ENCODE measurements at places on chromosomes 3 and 15.

GRCh38 chr15:57476533-57476975 is 100.2 kb downstream of the CGNL1 start:
- peak; percentile 68 for DNase-seq

DNA sequence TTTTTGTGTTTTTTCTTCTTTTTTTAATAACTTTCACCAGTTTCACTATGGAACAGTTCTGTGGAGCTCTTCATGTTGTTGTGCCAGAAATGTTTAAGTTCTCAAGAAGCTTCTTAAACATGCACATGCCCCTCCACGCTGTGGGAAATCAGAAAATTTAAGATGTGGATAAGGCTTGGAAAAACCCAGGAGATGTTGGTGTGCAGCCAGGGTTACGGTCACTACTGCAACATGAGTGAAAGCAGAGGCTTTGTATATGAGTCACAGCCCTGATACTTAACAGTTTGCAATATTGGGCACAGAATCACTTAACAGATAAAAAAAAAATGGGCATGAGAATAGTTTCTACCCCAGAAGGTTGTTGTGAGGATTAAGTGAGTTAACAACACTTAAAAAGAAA is 399.9 kb downstream of the LRTM1 start:
- peak; percentile 71 for DNase-seq

DNA sequence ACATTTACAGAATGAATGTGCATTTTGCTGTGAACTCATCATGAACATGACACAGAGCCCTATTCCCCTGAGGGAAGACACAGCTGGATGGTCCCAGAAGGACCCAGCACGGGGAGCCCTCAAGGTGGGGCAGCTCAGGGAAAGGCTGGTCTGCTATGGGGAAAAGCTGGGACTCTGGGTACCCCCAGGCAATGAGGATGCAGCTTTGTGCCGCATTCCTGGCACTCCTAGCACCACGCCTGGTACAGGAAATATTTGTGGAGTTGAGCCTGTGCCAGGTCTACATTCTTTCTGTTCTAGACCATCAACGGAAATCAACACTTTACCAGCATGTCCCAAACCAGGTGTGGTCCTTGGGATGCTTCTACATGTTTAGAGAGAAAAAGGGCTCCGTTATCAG is 74.0 kb downstream of the SRGAP3 start:
- peak; percentile 43 for DNase-seq

DNA sequence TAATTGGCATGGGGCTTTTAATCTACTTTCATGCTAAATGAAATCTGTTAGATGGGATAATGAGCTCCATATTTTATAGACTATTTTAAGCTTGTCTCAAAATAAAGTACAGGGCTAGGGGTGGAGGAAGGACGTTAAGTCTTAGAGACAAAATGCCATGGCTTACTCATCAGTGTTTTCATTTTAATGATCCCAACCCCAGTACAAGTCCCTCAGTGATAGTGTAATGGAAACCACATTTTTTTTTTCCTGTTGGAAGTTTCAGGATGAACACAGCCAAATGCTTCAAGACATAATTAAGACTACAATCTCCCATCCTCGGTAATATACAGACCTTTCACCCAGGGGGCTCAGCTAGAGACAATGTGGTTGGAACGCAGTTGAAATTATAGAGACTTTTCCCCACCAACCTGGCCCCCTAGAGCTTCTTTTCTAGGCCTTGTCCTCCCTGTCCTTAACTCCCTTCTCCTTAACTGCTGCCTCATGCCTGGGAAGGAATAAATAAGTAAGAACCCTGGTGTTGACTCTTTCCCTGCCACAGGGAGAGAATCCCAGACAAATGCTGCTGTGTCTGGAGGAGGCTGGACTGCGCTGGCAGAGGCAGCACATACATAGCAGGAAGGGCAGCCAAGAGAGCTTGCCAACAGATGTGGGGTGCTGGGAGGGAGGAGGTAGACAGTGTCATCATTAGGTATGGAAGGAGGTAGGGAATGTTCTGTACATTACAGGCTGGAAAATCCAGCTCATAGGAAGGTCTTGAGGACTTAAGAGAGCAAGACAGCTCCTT is 115.4 kb upstream of the ROPN1 start:
- DNase-seq = peak; percentile 75

DNA sequence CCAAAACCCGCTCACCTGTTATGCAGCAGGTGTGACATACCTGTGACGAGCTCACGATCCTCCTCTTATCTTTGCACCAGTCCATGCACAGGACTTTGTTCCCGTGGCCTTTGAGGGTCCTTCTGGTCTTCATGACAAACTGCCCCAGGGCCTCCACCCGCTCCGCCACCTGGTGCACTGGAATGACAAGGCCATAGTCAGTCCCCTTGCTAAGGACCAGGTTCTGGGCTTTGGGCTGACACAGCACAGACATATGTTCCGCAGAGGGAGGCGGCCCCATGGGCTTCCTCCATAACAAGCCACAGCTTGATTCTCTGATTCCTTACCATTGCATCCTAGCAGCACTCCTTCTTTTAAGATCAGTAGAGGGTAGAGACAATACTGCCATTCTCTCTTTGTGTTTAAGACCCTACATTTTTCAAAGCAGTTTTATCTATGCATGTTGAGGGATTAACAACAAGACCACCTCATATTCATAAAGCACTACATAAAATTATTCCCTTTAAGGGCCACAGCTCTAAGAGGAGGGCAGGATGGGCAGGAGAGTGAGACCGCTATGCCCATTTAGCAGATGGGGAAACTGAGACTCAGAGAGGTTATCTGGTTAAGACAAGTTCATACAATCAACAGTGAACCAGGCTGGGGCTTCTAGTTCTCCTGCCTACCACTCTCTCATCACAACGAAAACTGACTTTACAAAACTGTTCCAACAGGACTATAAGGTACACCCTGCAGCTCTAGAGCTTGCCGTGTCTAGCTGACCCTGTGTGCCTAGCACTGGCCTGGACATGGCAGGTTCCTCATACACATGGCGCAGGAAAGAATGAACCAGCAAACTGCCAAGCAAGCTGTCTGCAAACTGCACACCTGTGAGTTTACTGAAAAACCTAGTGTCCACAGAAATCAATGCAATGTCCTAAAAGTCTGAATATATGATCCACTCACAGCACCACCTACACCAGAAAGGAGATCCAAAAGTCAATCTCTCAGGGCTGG is 37.0 kb downstream of the GNB5 start:
- DNase-seq = no peak

- DNase-seq = no peak
Measured at GRCh38 chr15:78650022-78650421, 9.0 kb upstream of the CHRNB4 start.

DNA sequence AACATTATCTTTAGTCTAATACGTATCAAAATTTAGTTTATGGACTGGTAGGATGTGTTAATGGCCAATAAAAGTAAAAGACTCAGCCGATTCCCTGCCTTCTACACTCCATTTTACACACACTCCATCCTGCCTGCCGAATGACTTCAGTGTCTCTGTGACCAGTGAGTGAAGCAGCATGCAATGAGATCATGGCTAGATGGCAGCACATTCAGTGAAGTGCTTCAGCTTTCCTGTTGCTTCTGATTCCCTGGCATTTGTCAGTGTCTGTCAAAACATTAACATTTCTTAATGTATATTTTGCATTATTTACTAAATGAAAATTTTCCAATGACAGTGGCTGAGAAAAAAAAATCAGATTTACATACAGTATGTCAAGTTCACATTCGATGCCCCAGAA is 412.0 kb downstream of the FHIT start:
- DNase-seq = no peak

- peak; percentile 59 for DNase-seq
Measured at GRCh38 chr15:86608461-86609205, 529.0 kb downstream of the AGBL1 start.

GRCh38 chr3:183775781-183776180 is 49.6 kb downstream of the MAP6D1 start:
- no peak for DNase-seq

DNA sequence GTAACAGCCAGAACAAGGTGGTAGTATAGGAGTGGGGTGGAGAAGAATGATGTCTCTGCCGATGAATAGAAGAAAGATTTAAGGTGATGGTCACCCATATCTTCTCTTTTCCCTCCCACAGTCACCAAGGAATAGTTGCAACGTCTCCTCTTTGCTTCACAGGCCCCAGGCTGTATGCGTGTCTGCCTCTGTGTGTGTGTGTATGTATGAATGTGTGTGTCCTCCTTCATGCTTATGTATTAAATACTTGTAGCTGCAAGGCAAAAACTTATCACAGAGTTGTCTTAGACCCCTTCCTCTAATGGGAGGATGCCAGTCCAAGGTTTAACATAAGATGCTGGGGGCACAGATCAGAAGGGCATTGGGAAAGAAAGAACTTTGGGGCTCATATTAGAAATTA is 19.1 kb upstream of the BNC1 start:
- DNase-seq = no peak

DNA sequence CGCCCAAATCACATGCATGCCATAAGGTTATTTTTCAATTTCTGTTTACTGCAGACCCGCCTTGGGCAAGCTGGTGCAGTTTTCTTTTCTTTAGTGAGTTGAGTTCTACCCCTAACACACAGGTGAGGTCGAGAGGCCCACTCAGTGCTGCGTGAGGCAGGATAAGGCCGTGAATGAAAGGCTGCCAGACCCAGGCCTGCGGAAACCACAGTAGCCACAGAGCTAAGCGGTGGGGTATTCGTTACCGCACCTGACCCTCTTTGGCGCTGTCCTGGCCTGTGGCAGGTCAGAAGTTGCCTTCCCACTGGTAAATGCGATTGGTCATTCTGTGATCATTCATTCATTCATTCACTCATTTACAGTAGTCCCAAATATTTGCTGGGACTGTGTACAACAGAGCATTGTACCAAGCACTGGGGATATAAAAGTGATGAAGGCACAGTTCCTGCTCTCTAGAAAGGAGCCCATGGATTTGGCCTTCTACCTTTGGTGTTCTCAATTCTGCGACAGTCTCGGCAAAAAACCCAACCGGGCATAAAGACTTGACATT is 144.8 kb downstream of the XXYLT1 start:
- DNase-seq = no peak

DNA sequence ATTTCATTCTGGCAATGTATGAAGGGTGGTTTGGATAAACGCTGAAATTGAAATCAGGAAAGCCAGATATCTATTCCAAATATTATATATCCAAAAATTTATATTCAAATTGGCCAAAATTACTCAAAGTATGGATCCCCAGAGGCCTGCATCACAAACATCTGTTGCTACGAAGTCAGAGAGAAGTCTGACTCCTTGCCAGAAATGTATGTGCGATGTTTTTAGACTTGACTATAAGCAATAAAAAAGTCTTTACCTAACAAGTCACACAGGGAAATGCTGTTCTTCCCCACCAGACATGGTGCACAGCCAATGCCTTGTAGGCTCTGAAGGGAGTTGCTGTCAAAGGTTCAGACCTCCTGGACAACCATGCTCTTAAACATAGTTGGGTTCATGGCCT is 533.1 kb downstream of the OTOL1 start:
- no peak for DNase-seq

DNA sequence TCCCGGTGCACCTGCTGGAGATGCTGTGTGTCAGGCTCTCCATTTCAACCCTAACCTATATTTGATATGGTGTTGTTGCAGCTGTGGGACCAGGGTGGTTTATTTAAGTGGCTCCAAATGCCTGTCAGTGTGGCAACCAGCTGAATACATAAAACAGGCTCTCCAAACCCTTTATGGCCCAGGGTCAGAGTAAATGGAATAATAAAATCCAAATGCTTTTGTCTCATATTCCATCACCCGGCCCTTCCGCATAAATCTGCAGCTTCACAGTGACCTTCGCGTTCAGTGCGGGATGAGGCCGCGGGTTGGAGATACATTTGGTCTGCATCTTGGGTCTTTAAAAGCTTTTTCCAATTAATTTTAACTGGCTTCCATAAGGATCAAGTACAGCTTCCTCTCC is 382.1 kb upstream of the NR2F2 start:
- DNase-seq = no peak

DNA sequence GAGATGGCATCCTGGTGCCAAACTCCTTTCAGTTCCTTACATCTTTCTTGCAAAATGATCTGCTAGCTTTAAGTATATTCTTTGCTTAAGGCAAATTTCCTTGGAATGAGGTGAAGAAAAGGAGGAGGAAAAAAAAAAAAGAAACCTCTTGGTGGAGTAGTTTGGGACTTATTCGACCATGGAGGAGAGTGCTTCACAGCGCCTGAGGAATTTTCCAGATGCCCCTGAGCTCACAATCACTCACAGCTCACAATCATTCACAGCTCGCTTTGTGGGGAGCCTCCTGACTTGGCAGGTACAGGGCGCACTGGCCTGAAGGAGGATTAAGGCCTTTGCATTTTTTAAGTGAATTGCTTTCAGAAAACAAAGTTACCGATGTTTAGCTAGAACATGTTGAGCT is 53.9 kb downstream of the BOC start:
- no peak for DNase-seq

DNA sequence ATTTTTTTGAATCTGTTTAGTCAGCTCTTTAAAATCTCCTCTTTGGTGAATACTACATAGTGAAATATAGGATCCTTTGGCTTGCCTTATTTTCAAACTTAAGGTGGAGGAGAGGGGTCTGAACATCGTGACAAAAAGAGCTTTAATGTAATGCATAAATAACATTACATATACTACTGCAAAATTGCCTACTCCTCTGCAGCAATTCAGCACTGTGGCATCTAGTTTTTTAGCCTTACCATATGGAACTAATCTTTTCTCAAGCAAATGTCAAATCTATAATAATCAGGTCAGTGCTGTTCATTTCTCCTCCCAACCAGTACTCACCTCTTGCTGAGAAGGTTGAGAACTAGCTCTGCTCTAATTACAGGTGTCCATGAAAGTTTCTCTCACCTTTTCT is 394.0 kb upstream of the CDIN1 start:
- peak; percentile 42 for DNase-seq

- DNase-seq = no peak
Measured at GRCh38 chr3:38482951-38483350, 13.2 kb upstream of the EXOG start.

GRCh38 chr15:50971115-50971514 is 62.6 kb downstream of the AP4E1 start:
- DNase-seq = no peak

GRCh38 chr15:98845138-98845884 is 162.3 kb downstream of the PGPEP1L start:
- DNase-seq = no peak

GRCh38 chr15:26298010-26298658 is 435.0 kb upstream of the ATP10A start:
- no peak for DNase-seq

GRCh38 chr3:150385296-150386242 is 22.5 kb upstream of the TSC22D2 start:
- DNase-seq = no peak
